ENCODE measurements at places on chromosomes 16 and 17. TPM values are rescaled to one million over a fixed set of nuclear protein-coding genes. Genes with fewer than 3 reads are reported as not detected.

DNA sequence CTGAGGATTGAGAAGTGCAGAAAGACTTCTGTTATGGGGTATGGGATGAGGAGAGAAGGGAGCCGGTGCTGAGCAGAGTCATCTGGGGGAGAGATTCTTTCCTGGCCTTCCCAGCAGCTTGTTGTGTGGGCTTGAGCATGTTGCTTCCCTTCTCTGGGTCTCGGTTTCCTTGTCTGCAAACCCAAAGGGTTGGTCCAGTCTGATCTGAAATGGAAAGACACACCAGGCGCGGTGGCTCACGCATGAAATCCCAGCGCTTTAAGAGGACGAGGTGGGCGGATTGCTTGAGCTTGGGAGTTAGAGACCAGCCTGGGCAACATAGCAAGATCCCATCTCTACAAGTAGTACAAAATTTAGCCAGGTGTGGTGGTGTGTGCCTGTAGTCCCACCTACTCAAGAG is 6.0 kb downstream of the SOCS3 start:
- peaks cover 31% of the 10 kb centered on the region for H3K4me1 ChIP-seq
- H3K36me3 ChIP-seq: no peaks in the 10 kb centered on the region
- H3K4me3 ChIP-seq: no peak overlapping the region
- no peaks in the 10 kb centered on the region for H3K27me3 ChIP-seq
- no peak for DNase-seq

DNA sequence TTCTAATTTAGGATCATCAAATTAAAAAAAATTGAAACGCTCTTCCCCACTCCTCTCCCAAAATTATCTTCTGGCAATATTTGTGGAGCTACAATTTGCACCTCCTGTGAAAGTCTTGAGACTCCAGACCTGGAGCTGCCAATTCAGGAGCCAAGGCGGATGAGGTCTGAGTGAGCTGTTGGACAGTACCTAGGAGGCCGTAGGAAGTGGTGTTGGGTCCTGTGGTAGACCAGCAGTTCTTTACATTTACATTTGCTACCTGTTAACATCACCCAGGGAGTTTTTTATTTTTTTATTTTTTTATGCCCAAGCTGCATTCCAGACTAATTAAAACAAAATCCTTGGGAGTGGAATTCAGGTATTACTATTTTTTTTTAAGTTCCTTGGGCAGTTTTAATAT is 271.0 kb downstream of the PHKB start:
- H3K36me3 ChIP-seq: no peaks in the 10 kb centered on the region
- H3K27me3 ChIP-seq: no peaks in the 10 kb centered on the region
- DNase-seq: no peak
- H3K4me1 ChIP-seq: peaks cover 15% of the 10 kb centered on the region
- H3K27ac ChIP-seq: no peak overlapping the region
- H3K4me3 ChIP-seq: no peak overlapping the region

DNA sequence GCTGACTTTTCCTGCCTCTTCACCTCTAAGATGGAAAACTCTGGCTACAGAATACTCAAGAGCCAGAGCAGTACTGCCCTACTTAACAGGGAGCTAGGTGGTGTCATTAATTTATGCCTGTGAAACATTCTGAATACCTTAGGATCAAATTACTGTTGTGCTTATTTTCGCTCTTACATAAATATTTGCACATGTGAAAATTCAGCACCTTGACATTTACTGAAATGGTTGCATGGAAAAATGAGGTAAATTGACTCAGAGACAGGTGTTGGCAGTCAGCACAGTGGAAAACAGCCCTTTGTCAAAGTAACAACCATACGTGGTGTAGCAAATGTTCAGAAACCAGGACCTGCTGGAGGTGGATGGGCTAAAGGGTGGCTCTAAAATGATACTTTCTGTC is 193.6 kb downstream of the CDH8 start:
- no peaks in the 10 kb centered on the region for H3K27me3 ChIP-seq
- H3K27ac ChIP-seq: no peak overlapping the region
- H3K4me3 ChIP-seq: no peak overlapping the region

- H3K4me1 ChIP-seq: peaks cover 20% of the 10 kb centered on the region
- DNase-seq: no peak
- no peaks in the 10 kb centered on the region for H3K36me3 ChIP-seq
- H3K27me3 ChIP-seq: no peaks in the 10 kb centered on the region
- H3K4me3 ChIP-seq: no peak overlapping the region
- no peak overlapping the region for H3K27ac ChIP-seq
These were observed 9.2 kb downstream of the QPRT start for GRCh38 chr16:29688172-29688571.

CCL16 gene
- total RNA-seq: not detected

SNAI3 gene
- 1.4 TPM for total RNA-seq

Measured in Karpas-422 (cell line).